ENCODE measurements at places on chromosomes 6 and 20.

DNA sequence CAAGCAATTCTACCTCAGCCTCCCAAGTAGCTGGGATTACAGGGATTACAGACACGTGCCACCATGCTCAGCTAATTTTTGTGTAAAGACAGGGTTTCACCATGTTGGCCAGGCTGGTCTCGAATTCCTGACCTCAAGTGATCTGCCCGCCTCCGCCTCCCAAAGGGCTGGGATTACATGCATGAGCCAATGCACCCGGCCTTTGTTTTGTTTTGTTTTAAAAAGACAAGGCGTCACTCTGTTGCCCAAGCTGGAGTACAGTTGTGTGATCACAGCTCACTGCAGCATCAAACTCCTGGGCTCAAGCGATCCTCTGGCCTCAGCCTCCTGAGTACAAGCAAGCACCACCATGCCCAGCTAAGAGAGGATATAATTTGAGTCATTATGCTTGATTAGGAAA lies 5.4 kb downstream of the SERINC3 start:
- no peak for DNase-seq

DNA sequence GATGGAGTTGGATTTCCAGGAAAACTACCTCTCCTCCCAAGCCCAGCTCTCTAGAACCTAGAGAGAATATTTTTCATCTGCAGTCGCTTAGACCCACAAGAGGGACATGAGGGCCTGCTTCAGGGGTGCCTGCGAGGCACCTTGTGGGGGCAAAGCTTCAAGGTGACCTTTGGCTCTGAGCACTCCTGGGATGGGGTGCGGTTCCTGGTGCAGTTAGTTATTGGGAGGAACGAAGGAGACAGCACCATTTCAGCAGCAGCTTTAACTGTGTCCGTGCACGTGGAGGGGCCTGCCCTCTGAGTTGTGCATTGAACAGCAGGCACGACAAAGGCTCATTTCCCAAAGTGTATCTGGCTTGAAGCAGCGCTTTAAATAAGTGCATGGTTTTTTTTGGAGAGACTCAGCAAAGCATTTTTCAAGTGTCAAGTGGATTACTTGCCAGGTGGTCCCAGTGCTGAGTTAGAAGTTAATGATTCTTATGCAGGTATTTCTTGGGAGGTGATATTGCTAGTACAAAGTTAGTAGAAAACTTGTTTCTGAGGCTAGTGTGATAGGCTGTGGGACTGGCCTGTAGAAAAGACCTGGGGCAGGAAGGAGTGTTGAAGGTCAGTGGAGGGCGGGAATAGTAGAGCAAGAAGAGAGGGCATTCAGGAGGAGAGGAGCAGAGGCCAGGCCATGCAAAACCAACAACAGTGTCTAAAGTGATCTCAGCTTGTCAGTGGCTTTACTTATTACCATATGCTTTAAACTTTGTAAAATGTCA lies 3.8 kb downstream of the IGF2R start:
- DNase-seq, result no peak

DNA sequence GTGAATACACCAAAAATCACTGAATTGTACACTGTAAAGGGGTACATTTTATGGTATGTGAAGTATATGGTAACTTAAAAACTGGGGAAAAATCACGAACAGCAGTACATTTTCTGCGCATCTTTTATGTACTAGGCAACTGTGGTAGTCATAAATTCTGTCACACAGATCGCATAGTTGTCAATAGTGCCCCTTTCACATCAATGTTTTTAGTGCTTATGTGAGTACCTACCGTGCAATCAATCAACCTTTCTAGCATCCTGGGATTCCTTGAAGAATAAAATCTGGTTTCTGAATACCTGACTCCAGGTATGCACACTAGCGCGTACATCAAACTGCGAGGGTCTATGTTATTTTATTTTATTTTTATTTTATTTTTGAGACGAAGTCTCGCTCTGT lies 637 bp upstream of the RPF2 start:
- no peak for DNase-seq

DNA sequence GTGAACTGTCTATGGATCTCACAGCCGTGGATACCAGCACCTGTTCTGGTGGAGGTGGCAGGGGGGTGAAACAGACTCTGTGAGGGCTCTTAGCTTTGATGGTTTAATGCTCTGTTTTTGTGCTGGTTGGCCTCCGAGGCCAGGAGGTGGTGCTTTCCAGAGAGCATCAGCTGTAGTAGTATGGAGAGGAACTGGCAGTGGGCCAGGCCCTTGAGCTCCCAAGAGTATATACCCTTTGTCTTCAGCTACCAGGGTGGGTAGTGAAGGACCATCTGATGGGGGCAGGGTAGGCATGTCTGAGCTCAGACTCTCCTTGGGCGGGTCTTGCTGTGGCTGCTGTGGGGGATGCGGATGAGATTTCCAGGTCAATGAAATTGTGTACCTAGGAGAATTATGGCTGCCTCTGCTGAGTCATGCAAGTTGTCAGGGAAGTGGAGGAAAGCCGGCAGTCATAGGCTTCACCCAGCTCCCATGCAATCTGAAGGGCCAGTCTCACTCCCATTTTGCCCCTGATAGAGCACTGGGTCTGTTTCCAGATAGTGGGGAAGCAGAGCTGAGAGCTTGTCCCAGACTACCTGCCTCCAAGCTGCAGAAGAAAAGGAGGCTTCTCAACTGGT lies 102.7 kb upstream of the AHI1 start:
- DNase-seq, result peak; percentile 96

DNA sequence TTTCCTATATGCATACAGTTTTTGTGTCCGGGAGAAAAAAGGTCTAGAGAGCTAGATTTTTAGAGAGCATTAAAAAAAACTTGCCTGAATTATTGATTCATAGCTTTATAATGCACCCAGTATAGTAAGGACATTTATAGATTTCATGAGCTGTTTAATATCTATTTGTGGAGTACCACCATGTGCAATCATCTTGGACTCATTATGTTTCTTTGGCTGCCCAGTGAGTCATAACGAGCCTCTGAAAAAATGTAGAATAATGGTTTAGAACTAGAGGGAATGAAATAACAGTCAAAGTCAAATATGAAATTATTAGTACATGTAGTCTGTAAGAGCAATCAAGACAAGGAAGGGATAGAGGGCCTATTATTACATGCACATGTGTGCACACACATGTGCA lies 350.0 kb downstream of the CD83 start:
- DNase-seq, result no peak

DNA sequence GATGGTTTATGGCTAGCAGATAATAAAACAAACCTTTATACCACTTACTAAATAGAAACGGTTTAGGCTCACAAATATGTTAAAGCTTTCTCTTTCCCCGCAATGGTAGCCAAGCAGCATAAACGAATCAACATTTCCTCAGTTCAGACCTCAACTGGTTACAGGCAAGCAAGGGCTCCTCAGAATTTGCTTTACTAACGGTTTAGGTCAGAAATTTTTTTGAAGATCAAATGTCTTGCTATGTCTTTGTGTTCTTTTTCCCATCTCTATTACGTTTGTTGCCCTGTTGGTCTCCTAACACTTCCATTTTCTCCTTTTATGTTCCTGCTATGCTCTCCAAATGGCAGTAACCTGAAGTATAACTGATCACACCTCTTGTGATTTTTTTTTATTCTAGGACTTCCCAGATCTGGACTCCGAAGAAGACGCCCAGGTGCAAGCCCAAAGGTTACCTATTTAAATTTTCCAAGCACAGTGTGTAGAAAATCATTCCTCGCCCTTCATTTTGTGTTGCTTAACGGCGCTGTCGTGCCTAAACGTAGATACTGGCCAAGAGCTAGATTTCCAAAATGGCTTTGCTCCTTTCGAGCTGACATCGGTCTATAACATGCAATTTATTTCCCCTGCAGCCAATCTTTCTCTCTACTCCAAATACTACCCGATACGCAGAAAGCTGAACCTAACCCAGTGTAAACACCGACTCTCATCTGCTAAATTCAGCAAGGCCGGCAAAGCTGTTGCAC lies 717 bp upstream of the ASF1A start:
- peak; percentile 97 for DNase-seq

DNA sequence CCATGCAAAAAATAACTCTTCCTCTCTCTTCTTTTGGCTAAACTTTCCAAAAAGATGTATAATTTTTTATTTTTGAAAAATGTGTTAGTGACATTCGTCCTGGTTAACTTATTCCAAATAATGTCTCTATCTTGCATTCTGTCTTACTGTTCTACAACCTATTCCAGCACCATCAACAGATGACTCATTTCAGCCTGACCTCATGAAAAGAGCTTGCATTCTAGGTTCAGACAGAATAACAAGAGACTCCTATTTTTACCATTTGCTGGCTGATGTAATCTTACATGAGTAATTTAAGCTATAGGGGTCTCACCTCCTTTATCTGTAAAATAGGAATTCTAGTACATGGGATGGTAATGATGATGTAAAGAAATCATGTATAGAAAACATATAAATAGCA lies 109.0 kb downstream of the FUT9 start:
- no peak for DNase-seq

DNA sequence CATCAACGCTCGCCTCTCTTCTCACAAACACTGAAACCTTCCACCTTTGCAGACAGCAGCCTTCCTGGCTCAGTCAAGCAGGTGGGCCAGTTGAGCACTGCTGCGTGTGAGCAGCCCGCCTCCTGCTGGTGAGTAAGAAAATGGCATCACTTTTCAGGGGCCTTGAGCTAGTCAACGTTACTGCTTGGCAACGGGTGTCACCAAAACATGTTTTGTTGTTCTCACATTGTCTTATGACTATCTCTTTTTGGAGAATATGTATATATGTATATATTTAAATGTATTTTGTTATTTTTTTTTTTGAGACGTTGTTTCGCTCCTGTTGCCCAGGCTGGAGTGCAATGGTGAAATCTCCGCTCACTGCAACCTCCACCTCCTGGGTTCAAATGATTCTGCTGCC lies 97.0 kb upstream of the AGPAT4 start:
- peak; percentile 48 for DNase-seq

- no peak for DNase-seq
Observed at GRCh38 chr6:72589096-72589495, 32.8 kb upstream of the KCNQ5 start.

DNA sequence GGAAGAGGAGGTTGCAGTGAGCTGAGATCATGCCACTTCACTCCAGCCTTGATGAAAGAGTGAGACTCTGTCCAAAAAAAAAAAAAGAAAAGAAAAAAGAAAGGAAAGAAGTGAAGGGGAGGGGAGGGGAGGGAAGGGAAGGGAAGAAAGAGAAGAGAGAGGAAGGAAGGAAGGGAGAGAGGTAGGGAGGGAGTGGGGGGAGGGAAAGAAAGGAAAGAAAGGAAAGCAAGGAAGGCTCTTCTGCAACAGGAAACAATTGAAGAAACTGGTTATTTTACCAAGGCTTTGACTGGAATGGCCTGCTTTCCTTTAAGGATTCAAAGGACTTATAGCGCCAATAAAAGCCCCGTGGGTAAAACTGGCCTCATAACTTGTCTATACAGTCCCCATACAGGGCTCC lies 64.6 kb downstream of the ABHD12 start:
- DNase-seq, result no peak

DNA sequence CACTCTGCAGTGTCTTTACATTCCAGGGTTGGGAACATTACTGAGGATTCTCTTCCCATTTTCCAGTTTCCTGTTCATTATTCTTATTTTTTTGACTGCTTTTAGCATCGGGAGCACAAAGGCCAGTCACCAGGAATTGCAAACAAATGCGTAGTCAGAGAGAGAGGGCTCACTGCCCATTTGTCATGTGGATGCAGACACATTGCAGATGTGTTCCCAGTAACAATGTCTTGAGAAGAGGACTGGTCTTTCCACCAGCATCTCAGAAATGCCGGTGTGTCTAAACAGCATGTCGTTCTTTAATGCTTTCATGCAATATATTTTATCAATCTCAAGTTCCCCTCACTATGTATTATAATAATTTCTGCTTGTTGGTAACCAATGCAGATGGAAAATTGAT lies 952 bp upstream of the TAAR6 start:
- no peak for DNase-seq

Data from DMS79 treated with DMSO at 0.1 percent for 48 hours (cell line).